ENCODE measurements at places on chromosomes 3 and 15.

DNA sequence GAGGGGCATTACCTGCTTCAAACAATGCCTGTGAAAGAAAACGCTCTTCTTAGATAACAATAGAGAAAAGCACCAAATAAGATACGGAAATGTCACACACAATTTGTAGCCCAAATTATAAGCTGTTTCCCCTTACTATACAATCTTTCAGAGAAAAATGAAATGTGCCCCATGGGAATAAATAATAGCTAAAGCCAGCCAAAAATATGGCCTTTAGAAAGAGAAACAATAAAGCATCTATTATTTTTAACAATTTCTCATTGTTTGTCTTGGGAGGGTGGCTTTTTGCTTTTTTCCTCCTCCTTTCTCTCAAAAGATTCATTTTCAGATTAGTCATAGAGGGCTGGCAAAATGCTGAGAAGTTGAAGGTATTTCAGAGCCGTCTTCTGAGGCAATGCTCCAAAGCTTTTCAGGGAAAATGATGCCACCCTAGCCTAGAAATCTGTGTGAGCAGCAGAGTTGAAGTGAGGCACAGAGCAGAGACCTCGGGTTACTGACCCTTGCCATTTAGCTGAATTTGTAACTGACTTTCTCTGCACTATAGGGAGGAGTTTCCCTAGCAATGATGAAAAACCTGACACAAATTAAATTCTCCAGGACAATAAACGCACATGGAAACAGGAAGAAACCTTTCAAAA is 86.3 kb upstream of the PRICKLE2 start:
- DNase-seq: no peak

GRCh38 chr15:70358871-70359647 is 261.3 kb upstream of the TLE3 start:
- DNase-seq: no peak

DNA sequence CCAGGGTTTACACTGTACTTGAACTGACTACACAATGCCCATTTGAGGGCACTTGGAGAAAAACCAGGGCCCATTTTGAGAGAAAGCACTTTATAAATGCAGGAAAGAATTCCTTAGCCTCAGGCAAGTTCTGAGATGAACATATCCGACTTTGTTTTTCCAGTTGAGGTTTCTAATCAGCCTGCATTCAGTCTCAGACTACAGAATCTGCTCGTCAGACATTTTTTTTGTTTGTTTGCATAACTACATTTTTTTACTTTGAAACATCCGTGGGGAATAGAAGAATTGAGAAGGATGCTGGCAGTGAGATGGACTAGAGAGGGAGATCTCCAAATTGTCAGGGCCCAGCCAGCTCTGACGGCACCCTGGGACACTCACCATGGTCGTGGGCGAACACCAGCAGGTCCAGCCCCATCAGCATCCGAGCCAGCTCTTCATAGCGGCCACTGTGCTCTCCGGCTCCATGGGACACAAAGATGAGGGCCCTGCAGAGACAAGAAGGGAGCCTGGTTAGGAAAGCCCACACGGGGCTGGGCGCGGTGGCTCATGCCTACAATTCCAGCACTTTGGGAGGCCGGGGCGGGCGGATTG is 40.8 kb downstream of the MGLL start:
- DNase-seq: no peak

GRCh38 chr3:151538456-151539393 is 77.9 kb upstream of the IGSF10 start:
- DNase-seq: no peak

DNA sequence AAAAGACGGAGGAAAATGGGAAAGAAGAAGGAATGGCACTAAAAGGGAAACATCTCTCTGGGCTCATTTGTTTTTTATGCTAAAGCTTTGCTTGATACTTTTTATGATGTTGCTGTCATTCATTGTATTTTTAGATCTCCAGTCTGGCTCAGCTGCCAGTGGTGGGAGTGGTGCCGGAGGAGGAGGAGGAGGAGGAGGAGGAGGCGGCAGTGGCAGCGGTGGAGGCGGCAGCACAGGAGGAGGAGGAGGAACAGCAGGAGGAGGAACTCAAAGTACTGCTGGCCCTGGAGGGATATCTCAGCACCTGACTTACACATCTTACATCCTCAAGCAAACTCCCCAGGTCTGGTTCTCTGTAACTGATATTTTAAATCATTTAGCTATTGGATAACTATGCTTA is 49.6 kb downstream of the MAP6D1 start:
- DNase-seq: no peak

DNA sequence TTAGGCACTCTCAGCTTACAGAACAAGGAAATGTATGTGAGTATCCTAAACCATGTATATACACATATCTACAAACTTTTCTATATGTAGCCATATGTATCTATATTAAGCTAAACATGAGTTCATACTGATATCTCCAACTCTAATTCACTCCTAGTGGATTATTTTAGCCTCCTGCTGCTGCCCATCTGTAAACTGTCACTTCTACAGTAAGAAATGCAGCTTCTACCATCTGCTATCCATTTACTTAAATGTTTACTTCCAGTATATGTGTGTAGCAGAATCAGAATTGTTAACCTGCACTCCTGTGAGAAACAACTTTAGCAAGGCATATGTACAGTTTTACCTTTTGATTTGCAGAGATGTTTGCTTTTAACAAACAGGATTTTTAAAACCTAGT is 478.5 kb upstream of the CBLB start:
- no peak for DNase-seq

DNA sequence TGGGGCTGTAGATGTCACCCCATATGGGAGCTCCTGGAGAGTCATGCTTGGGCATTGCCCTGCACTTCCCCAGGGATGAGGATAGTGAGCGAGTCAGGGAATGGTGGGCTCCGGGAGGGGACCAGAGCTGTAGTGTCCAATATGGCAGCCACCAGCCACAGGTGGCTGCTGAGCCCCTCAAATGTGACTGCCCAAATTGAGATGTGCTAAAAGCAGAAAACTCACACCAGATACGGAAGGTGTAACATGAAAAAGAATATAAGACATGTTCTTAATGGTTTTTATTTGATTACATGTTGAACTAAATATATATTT is 31.7 kb downstream of the GRIP2 start:
- no peak for DNase-seq

DNA sequence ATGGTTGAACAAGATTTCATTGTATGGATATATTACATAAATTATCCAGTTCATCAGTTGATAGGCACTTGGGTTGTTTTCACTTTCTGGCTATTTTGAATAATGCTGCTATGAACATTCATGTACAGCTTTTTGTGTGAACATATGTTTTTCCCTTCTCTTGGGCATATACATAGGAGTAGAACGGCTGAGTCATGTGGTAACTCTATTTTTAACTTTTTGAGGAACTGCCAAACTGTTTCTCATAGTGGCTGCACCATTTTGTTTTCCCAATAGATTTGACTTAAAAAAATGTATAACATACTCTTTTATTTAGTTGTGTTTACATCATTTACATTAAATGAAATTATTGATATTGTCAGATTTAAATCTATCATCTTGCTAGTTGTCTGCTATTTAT is 28.8 kb upstream of the RFX7 start:
- no peak for DNase-seq

- DNase-seq: no peak
Measured at GRCh38 chr15:40995656-40996055, 42.4 kb downstream of the CHAC1 start.

DNA sequence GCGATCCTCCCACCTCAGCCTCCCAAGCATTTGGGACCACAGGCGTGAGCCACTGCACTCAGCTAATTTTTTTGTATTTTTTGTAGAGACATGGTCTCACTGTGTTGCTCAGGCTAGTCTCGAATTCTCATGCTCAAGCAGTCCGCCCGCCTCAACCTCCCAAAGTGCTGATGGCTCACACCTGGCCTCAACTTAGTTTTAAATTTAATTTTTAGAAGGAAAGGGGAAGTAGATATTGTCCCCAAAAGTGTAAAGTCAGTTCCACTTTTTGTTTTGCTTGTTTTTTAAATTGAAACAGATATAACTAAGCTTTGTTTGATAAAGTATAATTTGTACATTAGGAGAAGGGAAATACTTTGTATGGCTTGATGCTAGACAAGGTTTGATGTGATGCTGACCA is 31.3 kb upstream of the NFKBIZ start:
- no peak for DNase-seq

DNA sequence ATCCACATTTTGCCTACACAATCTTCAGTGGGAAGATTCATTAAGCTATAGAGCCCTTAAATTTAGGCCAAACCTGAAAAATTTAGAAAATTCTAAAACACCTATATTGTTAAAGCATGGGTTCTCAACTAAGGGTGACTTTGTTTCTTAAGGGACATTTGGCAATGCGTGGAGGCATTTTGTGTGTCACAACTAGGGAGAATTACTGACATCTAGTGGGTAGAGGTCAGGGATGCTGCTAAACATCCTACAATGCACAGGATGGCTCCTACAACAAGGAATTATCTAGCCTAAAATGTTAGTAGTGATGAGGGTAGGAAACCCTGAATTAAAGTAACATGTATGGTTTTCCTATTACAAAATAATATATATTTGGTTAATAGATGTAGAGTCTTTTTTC is 55.8 kb downstream of the TBC1D5 start:
- no peak for DNase-seq

DNA sequence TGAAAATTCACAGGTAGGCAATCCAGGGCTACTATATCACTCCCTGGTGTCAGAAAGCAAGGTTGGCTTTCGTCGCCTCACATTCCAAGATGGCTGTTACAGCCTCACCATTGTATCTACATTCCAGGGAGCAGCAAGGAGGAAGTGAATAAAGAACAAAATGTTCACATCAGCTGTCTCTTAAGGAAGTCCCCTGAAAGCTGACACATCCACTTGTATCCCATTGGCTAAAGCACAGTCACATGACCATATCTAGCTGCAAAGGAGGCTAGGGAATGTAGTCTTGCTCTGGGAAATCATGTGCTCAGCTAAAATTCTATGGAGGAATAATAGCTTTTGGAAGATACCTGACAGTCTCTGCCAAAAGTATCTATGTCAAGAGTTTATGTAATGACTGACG is 12.8 kb upstream of the GATA2 start:
- DNase-seq: no peak

- no peak for DNase-seq
Measured at GRCh38 chr3:53936347-53936746, 44.7 kb upstream of the SELENOK start.

GRCh38 chr3:148197061-148197460 is 500.6 kb upstream of the AGTR1 start:
- no peak for DNase-seq

DNA sequence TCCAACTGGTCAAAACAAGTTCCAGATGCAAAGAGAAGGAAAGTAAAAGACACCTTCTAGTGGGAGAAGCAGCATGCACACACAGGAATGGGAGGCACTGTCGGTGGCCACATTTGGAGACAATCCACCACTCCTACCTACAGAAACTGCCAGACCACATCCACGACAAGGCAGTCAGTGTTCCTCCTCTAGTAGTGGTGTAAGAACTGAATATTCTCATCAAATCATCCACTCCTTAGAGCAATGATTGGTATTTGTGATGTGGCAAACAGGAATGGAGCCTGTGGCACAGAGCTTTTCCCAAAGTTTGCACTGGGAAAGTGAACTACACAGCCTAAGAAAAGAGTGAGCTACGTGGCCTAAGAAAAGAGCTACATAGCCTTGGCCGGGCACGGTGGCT is 5.1 kb upstream of the SPINT1 start:
- DNase-seq: no peak

DNA sequence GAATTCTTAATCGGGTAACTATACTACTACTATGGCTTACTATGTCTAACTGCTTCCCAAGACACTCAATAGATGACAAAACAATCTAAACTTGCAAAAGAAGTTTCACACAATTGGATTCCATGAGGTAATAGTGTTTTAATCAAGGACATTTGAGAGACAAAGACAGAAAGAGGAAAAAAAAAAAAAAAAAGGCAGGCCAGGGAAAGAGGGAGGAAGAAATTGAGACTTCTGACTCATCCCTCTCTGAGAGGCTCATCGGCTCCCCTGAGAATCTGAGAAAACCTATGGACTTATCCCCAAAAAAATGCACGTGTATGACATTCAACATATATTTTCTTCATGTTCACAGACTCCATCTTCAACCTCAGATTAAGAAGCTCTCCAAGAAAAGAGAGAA is 61.0 kb downstream of the SCAPER start:
- DNase-seq: no peak

DNA sequence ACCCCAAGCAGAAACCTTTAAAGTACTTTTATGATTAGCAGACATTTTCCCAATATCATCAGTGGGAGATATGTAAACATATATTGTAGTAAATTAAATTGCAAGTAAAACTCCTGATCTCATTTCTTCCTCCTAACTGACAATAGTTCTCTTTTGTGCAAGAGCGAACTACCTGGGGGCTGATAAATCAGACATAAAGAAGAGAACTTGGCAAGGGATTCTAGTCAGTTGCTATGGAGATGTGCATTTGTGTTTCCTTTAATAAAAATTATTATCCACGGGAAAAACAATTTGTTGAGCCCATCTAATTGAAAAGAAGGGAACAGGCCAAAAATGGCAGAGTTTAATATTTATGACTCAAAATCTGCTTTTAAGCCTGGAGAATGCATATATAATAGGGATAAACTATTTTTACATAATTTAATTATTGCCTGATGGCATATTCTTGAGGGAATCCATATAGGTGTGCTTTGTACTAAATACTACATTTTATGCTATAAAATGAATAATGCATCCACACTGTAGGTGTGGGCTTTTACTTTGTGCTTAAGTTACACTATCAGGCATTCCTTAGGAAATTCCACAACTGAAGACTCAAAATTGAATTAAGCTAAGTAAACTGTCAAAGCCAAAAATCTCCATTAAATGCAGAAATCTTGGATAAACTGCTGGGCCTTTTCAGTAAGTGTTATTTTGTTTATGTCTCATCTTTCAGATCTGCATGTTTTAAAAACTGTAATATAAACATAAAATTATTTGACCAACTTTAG is 258.1 kb downstream of the ERC2 start:
- DNase-seq: no peak

- no peak for DNase-seq
Measured at GRCh38 chr3:154971771-154972326, 108.3 kb upstream of the MME start.

DNA sequence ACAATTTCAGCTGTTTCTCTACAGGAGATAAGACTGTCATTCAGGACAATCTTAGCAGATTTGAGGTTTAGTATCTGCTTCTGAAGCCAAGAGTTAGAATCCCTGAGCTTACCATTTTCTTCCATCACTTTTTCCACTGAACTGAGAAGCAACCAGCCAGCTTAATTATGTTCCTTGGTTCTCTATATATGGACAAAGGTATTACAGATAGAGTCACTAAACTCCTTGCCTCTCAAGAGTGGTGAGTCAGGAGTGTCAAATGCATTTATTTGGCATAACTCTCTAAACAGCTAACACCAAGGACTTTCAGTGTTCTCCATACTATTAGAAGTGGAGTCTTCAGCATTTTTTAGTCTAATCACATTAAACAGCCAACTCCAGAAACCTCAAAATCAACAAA is 239.3 kb downstream of the ALCAM start:
- DNase-seq: no peak

- DNase-seq: no peak
Measured at GRCh38 chr3:131067983-131068382, 41.3 kb downstream of the NEK11 start.

- no peak for DNase-seq
Measured at GRCh38 chr3:158742871-158743663, 10.8 kb upstream of the RARRES1 start.

- DNase-seq: no peak
Measured at GRCh38 chr15:37056177-37057121, 43.9 kb downstream of the MEIS2 start.

GRCh38 chr3:14505001-14505802 is 34.9 kb downstream of the GRIP2 start:
- no peak for DNase-seq

All from GM13977 (cell line).